ENCODE measurements at places on chromosomes 3 and 15.

DNA sequence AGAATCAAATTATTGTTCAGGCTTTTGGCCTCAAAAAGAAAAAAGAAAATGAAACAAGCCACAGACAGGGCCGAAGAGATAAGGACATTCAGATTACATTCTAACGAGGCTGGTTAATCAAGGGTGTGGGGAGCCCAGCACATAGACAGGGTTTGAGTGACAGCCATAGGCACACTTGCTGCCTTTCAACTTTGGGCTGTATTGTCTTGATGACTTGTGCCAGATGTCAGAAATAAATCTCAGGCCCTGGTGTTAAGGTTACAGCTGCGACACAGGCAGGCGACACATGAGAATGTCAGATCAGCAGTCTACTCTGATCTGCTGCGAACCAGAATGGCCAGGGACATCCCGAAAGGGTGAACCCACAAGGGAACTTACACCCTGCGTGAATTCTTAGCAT is 231.2 kb upstream of the ARRDC4 start:
- DNase-seq, result no peak

DNA sequence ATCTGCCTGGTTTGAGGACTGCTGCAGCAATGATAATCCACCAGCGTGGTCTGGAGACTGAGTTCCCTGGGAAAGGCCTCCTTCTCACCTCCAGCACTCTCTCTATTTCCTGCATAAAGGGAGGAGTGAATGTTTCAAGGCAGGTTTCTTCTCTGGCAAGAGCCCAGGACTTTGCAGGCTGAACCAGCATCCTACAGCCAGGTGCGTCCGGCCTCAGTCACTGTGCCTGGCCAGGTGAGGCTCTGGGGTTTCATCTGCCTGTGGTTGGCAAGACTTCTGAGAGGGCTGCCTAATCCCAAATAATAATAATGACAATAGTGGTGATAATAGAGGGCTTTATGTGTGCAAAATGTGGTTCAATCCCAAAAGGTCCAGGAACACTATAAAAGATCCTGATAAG is 269.0 kb upstream of the TBC1D5 start:
- DNase-seq, result no peak

DNA sequence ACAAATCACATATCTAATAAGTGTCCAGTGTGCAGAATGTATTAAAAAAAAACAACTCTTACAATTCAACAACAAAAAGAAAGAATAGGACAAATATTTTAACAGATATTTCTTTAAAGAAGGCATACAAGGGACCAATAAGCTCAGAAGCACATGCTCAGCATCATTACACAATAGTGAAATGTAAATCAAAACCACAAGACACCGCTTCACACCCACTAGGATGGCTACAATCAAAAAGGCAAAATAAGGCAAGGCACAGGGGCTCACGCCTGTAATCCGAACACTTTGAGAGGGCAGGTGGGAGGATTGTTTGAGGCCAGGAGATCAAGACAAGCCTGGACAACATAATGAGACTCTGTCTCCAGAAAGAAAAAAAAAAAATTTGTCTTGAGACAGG is 255.6 kb downstream of the MAGI1 start:
- DNase-seq, result no peak

DNA sequence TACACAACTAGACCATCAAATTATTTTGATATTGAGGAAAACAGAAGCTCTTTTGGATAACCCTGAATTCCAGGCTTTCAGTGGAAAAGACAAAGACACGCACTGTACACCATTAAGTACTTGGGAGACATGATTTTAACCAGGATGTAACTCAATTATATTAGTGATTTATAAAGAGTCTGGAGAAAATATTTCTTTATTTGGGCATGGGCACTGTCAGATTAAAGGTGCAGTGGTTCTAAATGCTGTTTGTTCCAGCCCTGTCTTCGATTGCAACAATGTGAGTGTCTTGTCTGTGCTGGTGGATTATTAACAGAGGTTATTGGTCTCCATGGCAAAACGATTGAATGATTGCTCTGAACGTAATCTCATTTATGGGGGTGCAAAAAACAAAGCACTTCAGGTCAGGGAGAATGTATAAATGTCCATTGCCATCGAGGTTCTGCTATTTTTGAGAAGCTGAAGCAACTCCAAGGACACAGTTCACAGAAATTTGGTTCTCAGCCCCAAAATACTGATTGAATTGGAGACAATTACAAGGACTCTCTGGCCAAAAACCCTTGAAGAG is at the start of gene TM4SF4:
TSS of gene TM4SF4 (plus strand) at position 448 of the 568 bp plus-strand sequence. CDS start 181 bp downstream, outside the sequence.
- DNase-seq, result no peak

- no peak for DNase-seq
Observed at GRCh38 chr3:35739181-35739809, 100.0 kb downstream of the ARPP21 start.

GRCh38 chr3:14216257-14217048 is 37.8 kb downstream of the LSM3 start:
- DNase-seq, result no peak

- DNase-seq, result no peak
Observed at GRCh38 chr3:124629497-124629896, 100.8 kb upstream of the UMPS start.

GRCh38 chr3:116051040-116051439 is 394.2 kb downstream of the LSAMP start:
- no peak for DNase-seq

- DNase-seq, result no peak
Observed at GRCh38 chr3:152051501-152052404, 178.3 kb downstream of the SUCNR1 start.

- no peak for DNase-seq
Observed at GRCh38 chr3:72907131-72907711, 19.4 kb downstream of the GXYLT2 start.

GRCh38 chr15:29770796-29771195 is 51.5 kb downstream of the TJP1 start:
- DNase-seq, result no peak

DNA sequence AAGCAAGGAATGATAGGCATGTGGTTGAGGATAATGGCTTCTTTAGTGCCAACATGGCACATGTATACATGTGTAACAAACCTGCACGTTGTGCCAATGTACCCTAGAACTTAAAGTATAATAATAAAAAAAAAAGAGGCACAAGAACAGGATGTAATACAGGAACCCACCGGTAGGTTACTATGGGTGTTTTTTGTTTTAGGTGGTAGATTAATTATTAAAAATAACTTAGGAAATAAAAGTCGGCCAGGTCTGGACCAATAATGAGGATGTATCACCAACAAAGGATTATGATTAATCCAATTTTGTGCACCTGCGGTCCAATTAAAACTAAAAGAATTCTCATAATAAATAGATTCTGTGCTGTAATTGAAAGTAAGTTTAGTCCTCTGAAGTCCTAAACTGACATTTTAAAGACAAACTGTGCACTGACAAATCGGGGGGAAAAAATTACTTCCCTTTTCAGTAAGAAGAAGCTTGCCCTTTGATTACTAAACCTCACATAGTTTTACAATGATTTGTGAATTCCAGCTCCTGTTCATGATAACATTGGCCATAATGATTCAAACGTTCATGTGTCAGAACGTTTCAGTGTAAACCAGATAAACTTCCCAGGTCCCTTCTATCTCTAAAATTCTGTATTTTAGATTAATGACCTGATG is 62.2 kb downstream of the CASR start:
- no peak for DNase-seq

DNA sequence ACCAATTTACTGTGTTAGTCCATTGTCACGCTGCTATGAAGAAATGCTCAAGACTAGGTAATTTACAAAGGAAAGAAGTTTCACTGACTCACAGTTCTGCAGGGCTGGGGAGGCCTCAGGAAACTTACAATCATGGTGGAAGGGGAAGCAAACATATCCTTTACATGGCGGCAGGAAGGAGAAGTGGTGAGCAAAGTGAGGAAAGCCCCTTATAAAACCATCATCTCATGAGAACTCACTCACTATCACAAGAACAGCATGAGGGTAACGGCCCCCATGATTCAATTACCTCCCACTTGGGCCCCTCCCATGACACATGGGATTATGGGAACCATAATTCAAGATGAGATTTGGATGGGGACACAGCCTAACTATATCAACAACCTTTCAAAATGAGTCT is 20.2 kb downstream of the USF3 start:
- DNase-seq, result no peak

DNA sequence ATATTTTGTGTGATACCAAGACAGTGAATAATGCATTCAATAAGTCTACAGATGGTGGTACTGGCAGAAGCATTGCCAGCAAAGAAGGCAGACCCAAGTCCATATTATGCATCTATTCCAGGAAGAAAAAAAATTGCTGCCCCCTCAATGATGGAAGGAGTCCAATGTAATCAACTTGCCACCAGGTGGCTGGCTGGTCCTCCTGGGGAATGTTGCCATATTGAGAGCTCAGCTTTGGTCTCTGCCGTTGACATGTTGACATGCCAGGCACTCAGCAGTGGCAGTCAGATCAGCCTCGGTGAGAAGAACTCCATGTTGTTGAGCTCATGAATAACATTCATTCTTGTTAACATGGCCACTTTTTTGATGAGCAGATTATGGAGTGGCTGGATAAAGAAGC is 298.5 kb downstream of the IGSF11 start:
- no peak for DNase-seq

DNA sequence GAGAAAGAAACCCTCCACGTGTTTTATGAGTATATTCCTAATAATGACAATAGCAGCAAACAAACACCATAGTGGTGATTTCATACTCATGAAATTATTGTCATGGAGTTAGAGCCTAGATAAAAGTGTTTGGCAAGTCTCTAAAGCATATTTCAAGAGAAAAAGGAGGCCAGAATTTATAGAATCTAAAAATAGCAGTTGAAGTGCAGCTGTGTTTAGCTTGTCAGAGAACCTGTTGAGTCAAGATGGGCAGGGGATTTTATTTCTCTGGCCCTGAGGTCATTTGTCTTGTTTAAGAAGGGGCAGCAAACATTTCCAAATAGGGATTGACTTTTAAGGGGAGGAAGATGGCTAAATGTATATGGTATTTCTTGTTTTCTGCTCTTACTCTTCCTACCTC is 279.6 kb upstream of the CTDSPL start:
- DNase-seq, result no peak

DNA sequence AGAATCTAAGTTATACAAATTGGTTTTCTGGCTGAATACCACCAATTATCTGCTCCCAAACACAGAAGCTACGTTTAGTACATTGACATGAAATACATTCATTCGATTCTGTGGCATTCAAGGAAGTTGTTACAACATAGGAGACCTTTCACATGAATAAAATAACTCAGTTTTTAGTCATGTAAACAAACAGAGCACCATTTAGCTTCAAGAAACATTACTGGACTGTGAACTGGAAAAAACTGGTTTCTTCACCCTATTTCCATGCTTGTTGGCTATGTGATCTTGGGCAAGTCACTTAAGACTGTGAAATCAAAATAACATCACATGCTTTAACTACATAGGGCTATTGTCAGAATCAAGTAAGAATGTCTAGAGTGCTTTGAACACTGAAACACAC is 46.2 kb downstream of the NRG4 start:
- DNase-seq, result no peak

GRCh38 chr3:27094721-27095120 is 274.5 kb downstream of the NEK10 start:
- DNase-seq, result no peak

- no peak for DNase-seq
Observed at GRCh38 chr3:94028093-94028837, at the start of gene STX19. TSS of gene STX19 (minus strand) at chr3:94028597. CDS start at chr3:94015269, 13,328 bp downstream.

- no peak for DNase-seq
Observed at GRCh38 chr3:67653425-67654098, 850 bp downstream of the SUCLG2 start.

- DNase-seq, result no peak
Observed at GRCh38 chr15:57138349-57138788, 219.9 kb downstream of the TCF12 start.

DNA sequence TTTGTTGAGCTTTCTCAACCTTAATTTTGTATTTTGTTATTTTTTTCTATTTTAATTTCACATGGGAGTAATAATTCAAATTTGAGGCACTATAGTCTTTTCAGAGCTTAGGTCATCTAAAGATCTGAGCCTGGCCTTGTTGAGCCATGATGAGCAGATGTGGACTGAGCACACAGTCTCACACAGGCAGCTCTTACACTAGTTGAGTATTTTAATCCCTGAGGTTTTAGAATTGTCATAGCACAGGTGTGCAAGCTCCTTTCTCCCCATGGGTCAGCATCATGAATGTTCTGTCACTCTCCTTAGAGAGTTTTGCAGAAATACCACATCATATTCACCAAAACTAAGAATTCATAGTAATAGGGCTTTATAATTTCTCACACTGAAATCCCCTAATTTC is 4.9 kb downstream of the ZBTB38 start:
- no peak for DNase-seq

- DNase-seq, result no peak
Observed at GRCh38 chr3:157384491-157384890, 52.2 kb upstream of the PTX3 start.

DNA sequence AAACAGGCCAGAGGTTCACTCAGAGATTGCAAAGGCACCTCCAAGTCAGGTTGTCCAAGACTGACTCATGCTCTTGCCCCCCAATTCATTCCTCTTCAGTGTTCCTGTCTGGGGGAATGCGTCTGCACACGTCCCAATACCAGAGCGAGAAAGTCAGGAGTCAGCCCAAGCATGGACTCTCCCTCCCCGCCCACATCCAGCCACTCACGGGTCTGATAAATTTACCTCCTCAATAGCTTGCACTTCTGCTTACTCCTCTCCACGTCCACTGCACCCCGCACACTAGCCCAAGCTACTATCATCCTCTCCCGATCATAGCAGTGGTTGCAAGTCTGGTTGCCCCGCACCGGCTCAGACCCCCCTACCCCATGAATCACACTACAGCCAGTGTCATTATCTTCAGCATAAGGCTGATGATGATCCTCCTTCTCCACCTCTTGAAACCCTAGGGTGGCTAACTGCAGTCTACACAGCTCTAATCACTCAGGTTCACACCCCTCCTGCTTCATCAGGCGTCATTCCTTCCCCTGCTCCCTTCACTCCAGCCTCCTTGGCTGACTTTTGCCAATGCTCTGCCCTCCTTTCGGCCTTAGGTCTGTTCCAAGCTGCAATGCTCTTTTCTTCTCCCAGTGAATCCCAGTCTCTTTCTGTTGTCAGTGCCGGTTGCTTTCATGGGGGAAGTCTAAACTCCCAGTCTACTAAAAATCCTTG is 27.6 kb upstream of the MYO1E start:
- DNase-seq, result no peak

DNA sequence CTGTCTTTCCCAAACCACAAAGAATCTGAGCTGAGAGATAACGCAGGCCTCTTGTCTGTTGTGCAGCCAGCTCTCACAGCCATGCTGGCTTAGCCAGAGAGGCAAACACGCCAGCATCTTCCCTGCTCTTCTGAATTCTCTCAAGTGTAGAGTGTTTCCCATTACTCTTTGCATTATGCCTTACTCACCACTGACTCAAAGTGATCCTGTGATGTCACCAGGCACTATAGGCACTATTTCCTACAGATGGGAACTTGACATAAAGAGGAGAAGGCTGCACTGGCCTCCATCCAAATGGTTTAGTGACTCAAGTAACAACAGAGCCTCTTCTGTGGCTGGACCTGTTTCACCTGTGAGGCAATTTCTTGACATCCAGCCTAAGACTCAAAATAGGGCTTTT is 44.4 kb downstream of the PDZRN3 start:
- peak; percentile 61 for DNase-seq

All from NCI-H187 (cell line).